ENCODE measurements at places on chromosomes 3 and 15.

DNA sequence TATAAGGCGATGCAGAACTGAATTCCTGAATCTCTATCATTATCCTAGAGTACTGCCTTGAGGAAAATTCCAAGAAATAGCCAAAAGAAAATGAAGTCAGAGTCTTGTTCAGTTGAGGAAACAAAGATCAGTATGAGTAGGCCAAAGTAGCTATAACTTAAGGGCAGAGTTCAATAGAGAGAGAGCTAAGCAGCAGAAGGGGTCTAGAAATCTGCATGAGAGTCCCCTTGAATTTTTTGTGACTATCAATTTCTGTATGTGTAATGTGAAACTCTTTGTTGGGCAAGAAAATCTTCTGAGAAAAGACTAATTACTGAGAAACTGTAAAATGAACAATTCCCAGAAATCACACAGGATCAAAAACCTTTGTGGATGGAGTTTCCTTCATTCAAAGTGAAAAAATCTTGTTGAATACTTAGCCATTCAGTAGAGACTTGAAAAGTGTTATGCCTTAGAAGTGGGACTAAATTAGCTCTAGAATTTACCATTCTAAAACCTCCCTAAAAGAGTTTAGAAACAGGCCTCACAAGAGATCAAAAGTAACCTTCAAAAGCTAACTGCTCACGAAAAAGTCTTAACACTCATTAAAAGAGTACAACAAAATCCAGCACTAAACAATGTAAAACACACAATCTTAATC lies 43.1 kb upstream of the FNDC3B start:
- peak; percentile 17 for DNase-seq

DNA sequence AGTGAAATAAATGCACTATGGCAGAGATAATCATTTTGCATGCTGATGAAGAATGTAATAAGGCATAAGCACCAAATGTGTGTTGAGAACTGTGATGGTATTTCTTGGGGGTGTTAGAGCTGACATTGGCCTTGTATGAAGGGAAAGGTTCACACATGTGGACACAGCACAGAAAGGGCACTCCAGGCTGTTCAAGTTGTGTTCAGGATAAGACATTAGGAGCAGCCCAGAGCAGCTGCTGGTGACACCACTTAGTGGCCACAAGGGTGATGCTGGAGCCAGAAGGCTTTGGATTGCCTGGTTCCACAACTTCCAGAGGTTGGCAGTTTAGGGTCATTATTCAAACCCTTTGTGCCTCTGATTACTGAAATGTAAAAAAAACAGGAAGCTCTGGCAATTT lies 155.4 kb downstream of the GOLGA6L6 start:
- DNase-seq = no peak

GRCh38 chr3:73137736-73138403 lies 76.4 kb downstream of the EBLN2 start:
- DNase-seq = no peak

DNA sequence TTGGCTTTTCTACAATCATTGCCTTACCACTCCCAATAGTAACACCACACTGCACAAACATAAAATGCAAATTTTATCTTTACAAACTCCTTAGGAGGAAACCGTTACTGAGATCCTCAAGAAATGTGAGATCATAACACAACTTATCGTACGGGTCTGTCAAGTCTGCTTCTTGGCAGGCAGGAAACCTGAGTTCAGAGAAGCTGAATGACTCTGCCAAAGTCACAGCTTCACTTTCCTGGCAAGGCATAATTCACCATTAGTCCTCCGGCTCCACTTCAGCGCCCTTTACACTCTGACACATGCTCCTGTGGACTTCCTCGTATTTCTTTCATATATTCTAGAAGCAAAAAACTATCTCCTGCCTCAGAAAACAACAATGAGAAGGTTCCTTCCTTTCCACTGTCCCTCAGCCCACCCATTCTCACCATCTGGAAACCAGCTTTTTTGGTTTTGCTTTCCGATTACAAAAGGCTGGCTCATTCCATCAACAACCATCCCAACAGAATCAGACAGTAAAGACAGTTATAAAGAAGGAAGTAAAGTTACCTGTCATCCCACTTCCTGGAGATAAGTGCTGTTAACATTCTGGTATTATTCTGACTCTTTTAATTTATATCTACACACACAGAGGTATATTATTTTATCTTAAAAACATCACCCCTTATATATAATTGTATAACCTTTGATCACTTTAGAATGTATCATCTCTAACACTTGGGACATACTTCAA lies 223.4 kb downstream of the STT3B start:
- peak; percentile 88 for DNase-seq

DNA sequence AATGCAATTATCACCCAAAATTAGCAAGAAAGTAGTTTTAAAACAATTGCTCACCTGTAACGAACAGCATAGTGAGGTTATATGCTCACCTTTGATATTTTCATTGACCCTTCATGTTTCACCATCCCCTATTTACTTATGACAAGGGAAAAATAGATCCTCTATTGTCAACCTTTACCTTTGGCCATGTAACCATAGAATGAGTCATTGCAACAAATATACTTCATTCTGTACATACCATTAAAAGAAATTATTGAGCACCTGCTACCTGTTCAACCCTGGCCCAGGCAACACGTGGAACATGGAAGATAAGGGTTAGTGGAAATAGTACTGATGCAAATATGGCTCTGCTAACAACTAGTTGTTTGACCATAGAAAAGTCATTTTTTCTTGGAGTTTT lies 20.2 kb downstream of the LSAMP start:
- no peak for DNase-seq

DNA sequence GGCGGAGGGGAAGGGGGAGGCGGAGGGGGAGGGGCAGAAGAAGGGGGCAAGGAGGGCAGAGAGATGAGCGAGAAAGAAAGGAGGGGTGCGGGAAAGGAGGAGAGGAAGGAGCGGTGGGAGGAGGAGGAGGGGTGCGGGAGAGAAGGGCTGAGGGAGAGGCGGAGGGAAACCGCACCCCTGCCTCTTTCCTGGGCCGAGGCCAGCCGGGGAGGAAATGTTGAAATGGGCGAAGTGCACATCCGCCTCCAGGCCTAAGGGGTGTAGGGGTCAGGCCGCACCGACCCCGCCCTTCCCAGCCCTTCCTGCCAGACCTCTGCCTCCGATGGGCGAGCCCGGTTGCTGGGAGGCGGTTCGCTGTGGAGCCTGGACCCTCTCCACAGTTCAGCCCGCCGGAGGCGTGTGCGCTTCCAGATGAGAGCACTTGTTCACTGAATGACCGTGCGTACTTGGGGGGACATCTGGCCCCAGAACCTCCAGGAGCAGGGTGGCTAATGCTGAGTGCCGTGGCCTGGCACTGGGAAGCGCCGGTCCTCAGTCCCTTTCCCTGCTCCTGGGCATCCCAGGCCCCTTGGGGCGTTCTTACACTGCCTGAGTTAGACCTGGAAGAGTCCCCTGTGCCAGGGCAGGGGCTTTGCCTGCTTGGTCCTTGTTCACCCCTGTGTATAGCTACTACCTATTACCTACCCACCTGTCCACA lies 110.3 kb upstream of the KLF13 start:
- DNase-seq = peak; percentile 70

- no peak for DNase-seq
Observed at GRCh38 chr3:29826712-29827111, 545.8 kb downstream of the RBMS3 start.

- DNase-seq = no peak
Observed at GRCh38 chr15:90060797-90061196, 41.5 kb downstream of the IDH2 start.

- DNase-seq = no peak
Observed at GRCh38 chr3:151835751-151836525, 22.0 kb downstream of the AADAC start.

- DNase-seq = no peak
Observed at GRCh38 chr3:182369861-182370260, 423.4 kb upstream of the ATP11B start.

GRCh38 chr3:124639406-124640237 lies 90.6 kb upstream of the UMPS start:
- peak; percentile 58 for DNase-seq

- peak; percentile 77 for DNase-seq
Observed at GRCh38 chr15:85580879-85581278, 200.5 kb downstream of the AKAP13 start.

DNA sequence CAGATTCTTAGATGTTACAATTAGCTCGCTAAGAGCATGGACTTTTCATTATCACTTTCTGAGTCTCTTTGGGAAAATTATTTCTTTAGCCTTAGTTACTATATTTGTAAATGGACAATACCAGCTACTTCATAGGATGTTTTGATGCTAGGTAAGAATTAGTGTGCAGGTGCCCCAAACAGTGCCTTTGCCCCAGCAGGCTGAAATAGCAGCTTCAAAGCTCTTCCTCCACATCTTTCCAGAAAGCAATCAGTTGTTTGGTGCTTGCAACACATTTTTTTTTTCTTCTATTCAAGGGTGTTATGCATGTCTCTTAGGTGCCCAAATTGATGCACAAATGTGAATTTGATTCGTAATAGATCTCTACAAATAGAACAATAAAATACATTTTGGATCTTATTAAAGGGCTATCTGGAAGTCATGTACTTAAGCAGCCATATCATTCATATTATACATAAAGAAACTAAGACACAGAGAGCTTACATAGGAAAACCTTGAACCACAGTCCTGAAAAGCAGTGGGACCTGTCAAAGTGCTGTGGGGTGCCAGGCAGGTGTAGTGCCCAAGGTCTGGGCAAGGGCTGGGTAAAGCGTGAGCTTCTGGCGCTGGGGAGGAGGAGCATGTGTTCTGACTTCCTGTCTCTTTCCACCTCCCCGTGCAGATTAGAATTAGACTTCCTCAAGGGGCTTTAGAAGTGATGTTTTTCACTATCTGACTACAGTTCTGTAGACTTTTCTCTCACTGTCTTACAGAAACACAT lies 62.9 kb downstream of the FNDC3B start:
- DNase-seq = peak; percentile 26

- no peak for DNase-seq
Observed at GRCh38 chr15:33031324-33031821, 163.1 kb downstream of the FMN1 start.

DNA sequence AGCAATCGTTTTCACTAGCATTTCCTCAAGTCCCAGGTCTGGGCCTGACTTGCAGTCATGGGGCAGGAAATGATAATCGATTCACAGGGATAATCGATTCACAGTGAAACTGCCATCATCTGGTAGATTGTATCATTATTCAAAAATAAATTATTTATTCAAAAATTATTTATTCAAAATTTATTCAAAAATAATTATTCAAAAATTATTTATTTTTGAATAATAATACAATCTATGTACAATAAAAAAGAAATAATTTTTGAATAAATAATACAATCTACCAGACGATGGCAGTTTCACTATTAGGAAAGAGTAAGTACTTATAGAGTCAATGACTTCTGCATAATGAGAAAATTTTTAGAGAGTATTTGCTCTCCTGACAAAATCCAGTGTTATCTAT lies 28.1 kb upstream of the PROK2 start:
- DNase-seq = no peak

Data from activated CD4-positive, alpha-beta T cell treated with anti-CD3 and anti-CD28 coated beads, Interleukin-2, Interleukin-6, amounts not matched to agents 100 ng/mL and 50 ng/mL, durations not matched to agents 16 hours and 8 hours (primary cell).